ENCODE measurements at places on chromosomes 12 and 14.

DNA sequence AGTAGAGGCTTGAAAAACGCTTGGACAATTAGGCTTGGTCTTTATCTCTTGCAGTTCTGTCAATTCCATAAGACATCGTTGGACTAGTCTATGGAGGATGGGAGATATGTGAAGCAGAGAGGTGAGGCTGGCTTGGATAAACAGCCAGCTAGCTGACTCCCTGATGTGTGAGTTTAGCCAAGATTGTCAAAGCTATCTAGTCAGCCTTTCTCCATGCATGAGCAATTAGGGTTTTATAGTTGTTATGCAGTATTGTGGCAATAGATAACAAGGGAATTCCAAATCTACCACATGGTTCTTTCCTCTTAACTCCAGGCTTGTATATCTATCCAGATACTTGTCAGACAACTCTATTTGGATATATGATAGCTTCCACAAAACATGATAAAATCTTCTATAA is 153.6 kb upstream of the NRXN3 start:
- no peak for DNase-seq

DNA sequence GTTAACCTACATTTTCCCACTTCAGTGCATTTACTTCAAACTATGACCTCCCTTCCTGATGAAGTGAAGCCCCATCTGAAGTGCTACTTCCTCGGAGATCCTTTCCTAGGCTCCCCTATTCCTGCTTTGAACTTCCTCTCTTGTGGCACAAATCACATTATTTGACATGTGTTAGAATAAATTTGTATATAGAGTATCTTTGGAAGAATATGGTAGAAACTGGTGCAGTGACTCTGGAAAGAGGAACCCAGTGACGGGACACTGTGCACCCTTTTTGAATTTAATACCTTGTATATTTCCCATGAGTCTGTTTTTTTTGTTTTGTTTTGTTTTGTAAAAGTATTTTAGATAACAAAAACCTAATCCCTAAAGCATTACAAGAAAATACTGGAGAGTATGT is 66.4 kb upstream of the SRSF5 start:
- no peak for DNase-seq

DNA sequence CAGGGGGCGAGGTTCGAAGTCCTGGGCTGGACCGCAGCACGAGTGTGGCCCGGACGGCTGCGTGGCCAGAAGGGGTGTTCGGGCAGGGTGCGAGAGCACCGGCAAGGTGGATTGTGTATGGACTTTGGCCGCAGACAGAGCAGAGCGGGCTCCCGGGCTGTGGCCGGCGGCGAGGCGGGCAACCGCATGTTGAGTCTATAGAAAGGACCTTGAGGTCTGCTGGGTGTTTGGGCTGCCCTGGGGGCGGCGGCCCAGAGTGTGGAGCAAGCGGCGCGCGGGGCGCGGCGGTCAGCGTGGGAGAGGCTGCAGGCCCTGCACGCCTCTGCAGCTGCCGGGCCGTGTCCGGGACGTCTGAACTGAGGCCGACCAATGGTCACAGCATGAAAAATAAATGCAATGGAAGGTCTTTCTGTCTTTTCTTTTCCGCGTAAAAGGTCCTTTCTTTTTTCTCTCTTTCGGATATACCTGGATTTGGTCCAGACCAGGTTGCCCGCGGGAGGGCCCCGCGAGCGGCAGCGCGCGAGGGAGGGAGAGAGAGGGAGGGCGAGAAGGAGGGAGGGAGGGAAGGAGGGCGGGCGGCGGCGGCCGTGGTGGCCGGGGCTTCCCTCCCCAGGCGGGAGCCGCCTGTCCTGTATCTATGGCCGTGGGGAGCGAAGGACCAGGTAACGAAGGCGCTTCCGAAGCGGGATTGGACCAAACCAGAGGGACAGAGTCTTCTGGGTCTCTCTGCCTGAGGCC is 5.5 kb upstream of the HOXC9 start:
- no peak for DNase-seq

DNA sequence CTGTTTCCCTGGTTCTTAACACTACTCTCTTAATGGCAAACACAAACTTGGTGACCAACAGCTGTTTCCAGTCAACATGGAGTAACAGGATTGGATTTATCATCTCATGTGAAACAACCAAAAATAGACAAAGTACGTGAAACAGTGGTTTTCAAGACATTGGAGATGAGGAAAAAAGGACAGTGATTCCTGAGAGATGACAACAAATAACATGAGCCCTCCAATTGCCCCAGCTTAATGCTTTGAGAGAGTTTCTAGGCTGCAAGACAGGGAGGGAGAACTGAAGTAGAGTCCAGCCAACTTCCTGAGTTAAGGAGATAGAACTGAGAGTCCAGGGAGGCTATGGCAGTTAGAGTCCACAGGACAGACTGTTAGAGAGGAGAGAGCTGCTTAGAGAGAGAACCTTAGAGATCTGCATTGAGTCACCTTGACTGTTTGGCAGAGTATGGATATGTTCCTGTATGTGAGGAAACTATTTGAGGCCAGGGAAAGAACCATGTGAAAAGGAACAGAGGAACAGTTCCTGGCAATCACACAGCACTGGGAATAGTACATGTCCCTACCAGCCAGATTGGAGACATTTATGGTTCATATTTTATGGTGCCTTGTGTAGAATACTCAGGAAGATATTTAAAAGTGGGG is 106.4 kb downstream of the PCNX1 start:
- DNase-seq: no peak

GRCh38 chr14:45716572-45716971 is 463.6 kb upstream of the MIS18BP1 start:
- no peak for DNase-seq

DNA sequence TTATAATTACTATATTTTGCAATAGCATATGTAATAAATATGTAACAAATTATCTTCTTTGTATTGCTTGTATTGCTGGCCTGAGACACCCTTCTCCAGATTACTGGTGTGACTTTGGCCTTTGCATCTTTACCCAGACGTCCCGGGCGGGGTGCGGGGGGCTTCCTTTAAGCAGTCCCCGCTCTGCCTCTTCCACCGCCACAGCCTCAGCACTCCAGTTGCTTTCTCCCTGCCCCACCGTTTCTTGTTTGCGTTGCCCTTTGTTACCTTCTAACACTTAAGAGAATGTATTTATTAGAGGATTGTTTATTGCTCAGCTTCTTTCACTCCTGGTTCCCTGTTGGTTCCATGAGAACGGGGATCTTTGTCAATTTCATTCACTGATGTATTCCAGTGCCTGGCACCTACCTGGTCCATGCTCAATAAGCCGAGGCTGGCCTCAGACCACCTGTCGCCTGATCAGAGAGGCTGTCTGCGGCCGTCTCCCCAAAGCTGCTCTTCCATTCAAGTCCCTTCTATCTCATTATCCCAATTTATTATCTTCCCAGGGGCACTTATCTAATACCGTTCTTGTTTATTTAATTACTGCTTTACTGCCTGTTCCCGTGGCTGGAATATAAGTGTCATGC is 100.5 kb upstream of the RFLNA start:
- DNase-seq: no peak

DNA sequence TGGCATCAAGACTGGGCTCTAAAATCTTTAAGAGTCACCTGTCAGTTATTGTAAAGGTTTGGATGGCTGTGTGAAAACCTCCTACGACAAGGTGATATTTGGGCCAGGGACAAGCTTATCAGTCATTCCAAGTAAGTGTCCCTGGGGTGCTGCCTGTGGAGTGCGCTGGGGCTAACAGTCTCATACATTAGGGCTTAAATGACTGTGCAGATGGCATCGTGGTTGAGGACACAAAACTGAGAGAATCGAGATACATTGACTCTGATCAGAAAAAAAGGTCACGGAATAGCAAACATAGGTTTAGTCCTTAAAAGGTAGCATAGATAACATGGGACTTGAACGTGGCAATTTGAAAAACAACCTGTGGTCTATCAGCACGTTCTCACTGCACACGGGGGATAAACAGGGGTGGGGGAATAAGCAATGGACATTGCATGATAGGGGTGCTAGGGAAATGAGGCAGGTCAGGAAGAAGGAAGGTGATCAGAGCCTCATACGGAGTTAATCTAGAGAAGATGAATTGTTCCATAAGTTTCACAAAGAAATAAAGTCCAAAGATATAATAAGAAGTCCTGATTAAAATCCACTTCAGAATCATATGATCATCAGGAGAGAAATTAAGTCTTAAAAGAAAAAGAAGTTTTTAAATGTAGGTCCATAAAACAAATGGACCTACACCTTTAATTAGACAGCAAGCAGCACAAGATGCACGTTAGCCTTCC is 100.3 kb downstream of the DAD1 start:
- no peak for DNase-seq

DNA sequence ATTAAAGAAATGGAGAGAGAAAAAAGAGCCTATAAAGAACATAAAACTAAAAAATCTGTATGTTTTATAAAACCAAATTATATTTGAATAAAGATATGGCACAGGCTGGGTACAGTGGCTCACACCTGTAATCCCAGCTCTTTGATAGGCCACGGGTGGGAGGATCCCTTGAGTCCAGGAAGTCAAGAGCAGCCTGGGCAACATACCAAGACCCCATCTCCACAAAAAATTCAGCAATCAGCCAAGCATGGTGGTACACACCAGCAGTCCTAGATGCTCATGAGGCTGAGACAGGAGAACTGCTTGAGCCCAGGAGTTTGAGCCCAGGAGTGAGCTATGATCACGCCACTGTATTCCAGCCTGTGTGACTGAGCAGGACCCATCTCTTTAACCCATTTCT is 74.9 kb downstream of the EPS8 start:
- DNase-seq: no peak

DNA sequence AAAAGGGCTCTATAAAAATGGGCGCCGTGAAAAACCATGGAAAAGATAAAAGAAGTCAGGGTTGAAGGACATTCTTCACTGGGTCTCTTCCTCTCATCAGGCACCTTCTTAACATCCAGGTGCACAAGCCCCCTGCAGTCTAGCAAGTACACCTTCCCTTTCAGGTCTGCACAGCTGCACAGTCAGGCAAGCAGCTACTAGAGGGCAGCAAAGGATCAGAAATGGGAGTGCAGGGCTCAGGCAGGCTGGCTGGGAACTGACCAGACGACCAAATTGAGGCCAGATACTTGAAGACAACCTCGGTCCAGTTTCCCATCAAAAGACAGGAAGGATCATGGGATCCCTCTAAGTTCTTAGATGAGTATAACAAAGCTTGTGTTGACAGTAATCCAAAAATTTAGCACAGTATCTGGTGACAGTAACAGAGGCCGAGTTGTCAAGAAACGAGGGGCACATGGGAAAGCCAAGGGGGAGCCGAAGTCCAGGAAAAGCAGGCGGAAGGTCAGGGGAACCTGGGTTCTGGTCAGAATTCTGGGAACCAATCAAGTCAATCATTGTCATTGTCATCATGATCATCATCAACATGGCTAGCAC is 10.1 kb upstream of the GRIP1 start:
- DNase-seq: peak; percentile 30

- DNase-seq: peak; percentile 96
Measured at GRCh38 chr12:82686168-82687020, at the start of gene TMTC2. TMTC2 (plus strand) TSS chr12:82686906.

DNA sequence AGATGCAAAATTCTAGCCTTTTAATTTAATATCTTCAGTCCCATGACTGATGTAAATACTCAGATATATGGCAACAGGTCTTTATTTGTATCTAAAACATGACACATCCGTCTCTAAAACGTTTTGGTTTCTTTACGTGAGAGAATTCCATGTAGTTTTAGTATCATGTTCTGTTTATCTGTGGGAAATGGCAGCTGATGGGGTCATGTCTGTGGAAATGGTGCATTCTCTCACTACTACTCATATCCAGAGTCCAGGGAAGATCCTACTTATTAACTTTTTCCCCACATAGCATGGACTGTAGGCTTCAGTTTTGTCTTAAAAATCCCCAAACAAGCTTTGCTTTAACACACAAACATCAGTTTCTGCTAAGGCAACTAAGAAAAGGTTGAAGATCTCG is 53.8 kb downstream of the SPTLC2 start:
- DNase-seq: no peak

All from prostate gland (tissue), 2 donors.